Activated T-helper 2 cell treated with anti-CD3 and anti-CD28 coated beads, Interferon-gamma antibody, Interleukin-2, Interleukin-4, amounts not matched to agents 10 μg/mL and 5 μg/mL and 100 μg/mL, durations not matched to agents 14 hours and 24 hours and 36 hours (primary cell): ENCODE measurements at places on chromosomes 3 and 15.

GRCh38 chr3:177201700-177202397 lies 4.6 kb upstream of the TBL1XR1 start:
- peak; percentile 62 for DNase-seq

DNA sequence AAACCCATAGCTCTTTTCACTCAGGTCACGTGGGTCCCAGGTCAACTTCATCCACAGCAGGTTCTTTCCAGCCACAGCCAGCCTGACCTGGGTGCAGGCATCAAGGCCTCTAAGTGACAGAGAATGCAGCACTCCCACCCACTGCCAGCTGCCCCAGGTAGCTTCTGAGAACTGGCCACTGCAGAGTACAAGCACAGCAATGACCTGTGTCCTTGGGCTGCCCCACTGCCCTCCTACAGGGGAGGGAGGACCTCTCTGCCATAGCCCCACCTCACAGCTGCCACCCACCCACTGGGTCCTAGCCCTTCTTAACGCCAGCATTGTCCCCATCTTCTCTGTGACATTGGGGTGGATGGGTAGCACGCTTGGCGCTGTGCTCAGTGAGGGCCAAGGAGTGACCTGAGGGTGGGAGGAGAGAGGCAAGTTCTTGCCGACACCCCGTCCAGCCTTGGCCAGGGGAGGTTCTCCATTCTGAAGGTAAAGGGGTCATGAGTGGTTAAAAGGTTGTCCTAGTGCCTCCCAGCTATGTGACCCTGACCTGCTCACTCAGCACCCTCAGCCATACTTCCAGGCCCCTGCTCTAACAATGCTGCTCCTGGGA lies 12.4 kb downstream of the CISH start:
- no peak for DNase-seq

GRCh38 chr3:185176750-185177359 lies 24.0 kb upstream of the C3orf70 start:
- no peak for DNase-seq

DNA sequence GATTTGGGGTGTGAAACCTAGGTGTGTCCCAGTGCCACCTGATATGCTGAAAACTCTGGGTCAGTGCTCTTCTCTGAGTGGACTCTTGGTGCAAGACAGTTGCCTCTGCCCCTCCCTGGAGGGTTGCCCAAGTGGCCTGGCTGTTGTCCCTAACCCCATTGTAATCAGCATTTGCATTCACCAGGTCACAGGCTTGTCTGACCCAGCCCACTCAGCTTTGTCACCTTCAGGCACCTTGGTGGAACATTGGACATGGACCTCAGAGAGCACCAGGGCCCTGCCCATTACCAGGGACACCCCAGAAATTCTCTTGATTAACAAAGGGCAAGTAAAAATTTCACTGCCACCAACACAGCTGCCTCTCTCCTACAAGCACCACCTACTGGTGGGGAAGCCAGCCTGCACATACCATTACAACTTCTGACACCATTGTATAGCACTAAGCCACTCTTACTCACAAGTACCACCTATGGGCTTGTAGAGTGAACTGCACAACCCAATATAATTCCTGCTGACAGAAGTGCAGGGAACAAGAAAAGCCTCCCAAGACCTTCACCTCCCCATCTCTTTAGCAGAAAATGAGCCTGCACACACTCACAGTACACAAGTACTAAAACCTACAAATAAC lies 324.6 kb downstream of the EPHA6 start:
- DNase-seq: no peak

GRCh38 chr15:100661156-100661555 lies 58.8 kb downstream of the ASB7 start:
- no peak for DNase-seq

DNA sequence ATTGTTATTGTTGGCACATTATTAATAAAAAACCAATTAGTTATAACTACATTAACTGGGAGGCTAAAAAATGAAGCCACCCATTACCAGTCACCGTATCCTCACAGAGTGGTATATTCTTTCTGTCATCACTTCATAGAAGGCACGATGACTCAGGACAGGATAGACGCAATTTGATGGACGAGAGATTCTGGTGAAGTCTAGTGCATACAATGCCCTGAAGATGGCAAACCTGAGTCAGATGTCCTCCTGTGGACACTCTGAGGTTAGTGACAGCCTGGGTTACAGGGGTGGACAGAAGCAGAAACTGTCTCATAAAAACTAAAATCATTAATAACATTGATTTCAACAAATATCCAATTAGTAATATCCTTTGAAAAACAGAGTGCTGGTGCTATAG lies 150.3 kb downstream of the SLC9A9 start:
- DNase-seq: no peak

GRCh38 chr15:60722328-60723112 lies 243.6 kb upstream of the ICE2 start:
- no peak for DNase-seq

DNA sequence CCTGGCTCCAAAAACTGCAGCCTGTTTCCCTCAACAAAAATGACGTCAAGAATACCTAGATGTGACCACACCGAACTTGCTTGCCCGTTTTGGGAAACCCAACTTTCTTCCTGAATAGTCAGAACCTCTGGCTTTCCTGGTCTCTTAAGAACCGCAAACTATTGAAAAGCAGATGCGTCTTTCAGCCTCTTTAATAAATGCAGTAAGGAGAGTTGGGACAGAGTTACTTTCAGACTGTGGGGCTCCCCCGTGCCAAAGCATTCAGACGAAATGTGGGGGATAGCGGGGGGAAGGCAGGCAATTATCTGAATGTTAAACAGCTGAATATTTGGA lies 1.2 kb upstream of the PROK2 start:
- DNase-seq: no peak

DNA sequence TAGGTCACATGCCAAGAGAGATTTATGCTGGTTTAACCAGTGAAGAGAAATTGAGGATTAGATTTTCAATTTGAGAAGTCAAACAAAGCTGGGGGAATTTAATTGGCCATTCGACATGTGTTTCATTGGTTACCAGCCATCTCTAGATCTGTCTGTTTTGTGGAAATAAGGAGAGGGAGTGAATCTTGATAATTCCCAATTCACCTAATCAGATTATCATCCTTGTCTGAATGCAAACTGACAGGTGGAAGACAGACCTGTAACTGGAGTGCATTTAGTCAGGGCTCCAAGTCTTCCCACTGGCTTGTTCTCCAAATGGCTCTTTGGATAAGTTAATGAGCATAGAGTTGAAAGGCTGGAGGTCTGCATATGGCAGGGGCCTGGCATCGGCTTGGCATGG lies 1049.3 kb downstream of the NTRK3 start:
- no peak for DNase-seq

DNA sequence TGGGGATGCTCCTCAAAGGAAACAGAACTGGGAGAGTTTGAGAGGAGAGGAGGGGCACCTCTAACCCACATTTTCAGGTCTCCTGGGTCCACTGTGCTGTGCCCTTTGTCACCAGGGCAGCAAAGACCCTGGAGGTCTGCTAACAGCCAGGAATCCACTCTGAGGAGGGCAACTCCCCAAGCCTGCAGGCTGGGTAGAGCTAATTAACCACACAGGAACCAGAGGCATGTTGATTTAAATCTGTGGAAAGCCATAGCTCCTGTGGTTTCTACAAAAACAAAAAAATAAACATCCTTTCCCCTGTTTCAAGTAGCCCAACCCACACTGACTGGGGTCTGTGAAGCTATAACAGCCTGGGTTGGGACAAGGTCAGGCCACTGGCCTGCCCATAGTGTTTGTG lies 2.2 kb upstream of the BSN start:
- DNase-seq: no peak

- no peak for DNase-seq
These were observed 80.8 kb downstream of the RARB start for GRCh38 chr3:25508901-25509300.

GRCh38 chr3:127408022-127408683 lies 120.3 kb upstream of the PRR20G start:
- no peak for DNase-seq

- no peak for DNase-seq
These were observed 32.2 kb downstream of the ATP10A start for GRCh38 chr15:25830844-25831451.

DNA sequence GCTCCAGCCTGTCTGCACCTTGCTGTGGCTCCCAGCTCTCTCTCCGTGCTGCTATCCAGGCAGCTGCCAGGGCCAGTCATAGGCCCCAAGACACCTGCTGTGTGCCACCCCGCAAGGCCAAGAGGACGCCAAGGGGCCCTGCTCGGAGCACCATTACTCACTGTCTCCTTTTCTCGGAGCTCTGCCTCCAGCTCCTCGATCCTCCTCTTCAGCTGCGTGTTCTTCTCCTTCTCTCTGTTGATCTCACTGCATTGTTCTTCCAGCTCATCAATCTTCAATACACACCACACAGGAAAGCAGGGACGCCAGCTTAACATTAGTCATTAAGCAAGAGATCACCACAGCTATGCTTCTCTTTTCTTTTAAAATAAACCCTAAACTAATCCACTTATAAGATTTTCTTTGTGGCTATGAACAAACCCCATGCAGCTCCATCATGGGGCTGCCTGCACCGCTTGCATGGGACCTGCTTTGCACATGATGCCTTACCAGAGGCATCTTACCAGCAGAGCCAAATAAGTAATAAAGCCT lies 42.6 kb downstream of the WHAMM start:
- DNase-seq: no peak

DNA sequence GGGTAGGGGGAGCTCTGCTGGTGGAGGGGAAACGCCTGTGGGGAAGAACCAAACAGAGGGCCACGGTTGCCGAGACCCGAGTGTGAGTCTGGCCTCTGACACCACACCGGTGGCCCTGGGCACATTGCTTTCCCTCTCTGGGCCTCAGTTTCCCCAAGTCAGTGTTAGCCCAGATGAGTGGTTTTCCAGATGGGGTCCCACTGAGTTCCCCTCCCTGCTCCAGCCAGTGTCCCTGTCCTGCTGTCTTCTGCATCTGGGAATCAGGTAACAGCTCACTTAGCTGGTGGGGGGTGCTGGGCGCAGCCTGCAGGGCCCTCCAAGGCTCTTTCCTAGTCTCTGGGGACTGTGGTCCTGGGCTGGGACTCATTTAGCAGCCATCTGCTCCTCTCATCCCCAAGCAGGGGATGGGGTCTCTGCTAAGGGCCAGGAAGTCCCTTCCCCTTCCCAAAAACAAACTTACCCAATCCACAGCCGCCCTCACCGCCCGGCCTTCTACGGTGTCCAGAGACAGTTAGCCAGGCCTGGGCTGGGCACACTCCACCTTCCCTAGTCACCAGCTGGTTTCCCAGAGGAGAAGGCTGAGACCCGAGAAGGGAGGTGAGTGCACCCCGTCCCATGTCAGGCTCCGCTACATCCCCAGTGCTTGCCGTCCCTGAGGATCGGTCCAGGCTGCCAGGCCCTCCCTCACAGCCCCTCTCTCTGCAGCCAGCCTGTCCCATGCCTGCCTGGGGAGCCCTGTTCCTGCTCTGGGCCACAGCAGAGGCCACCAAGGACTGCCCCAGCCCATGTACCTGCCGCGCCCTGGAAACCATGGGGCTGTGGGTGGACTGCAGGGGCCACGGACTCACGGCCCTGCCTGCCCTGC lies 676 bp downstream of the GP9 start:
- DNase-seq: no peak

GRCh38 chr3:196951371-196951770 lies 9.0 kb upstream of the NCBP2 start:
- DNase-seq: no peak

- DNase-seq: no peak
These were observed 80.9 kb downstream of the MLH1 start for GRCh38 chr3:37074178-37074577.

GRCh38 chr15:95013381-95013780 lies 782.0 kb downstream of the MCTP2 start:
- no peak for DNase-seq

- DNase-seq: no peak
These were observed 37.5 kb upstream of the RFX7 start for GRCh38 chr15:56281145-56281544.

- DNase-seq: no peak
These were observed 174.7 kb downstream of the SHOX2 start for GRCh38 chr3:157931517-157931916.

- no peak for DNase-seq
These were observed 21.3 kb upstream of the SCN10A start for GRCh38 chr3:38837358-38837757.

- DNase-seq: no peak
These were observed 9.0 kb downstream of the MIX23 start for GRCh38 chr3:122374034-122374433.

DNA sequence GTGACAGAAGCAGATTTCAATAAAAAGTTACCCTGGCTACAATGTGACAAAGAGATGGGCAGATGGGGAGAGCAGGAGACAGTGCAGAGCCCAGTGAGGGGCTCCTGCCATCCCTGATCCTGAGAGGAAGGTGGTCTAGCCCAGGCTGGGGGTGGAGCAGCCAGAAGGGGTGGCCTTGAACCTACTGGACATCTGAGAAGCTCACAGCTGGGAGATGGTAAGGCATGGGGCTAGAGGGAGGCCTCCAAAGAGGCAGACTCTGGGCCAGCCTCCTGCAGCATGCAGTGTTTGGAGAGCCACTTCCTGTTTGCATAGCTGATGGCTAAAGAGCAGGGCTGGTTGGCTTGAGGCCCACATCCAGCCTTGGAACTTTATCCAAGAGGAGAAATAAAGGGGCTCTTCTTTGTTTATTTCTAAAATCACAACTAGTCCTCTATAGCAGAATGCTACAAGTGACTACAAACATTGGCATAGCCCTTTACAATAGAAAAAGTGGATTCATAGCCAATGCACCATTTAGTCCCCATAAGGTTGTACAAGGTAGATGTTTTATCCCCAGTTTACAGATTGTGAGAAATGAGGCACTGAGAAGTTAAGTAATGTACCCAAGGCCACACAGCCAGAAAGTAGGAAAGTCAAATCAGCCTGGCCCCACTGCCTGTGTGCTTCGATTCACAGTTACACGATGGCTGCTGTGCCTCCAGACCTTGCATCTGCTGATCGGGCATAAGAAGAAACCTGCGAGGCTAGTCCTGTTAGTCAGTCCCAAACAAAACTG lies 4.6 kb downstream of the EFCC1 start:
- no peak for DNase-seq

DNA sequence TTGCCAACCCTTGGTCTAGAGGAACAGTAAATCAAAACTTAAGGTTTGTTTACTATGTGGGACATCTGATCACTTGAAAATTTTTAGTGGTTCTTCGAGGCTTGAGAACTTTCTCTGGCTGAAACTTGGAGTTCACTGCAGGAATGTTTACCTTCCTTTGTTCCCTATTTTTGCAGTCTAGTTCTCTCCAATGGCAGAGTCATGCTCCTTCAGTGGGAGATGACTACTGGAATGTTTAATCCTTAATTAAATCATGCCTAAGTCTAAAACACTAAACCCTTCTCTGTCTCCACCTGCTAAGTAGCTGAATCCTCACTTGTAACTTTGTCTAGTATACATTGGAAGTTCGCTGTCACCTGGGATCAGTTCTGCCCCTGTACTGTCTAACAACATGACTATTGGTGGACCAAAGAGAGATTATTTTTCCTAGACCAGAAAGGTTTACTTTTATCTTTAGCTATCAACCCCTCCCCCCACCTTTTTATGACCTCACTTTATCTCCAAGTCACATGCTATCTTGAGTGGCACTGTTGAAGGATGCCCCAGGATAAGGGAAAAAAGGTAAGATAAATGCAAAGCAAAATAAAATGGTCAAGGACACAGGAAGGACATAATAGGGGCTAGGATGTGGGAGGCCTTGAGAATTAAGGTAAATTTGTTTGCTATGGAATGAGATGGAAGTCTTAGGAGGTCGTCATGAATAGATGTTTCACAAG lies 1.2 kb upstream of the ZNF609 start:
- DNase-seq: no peak
